IMR-90 (cell line): ENCODE measurements at places on chromosomes 6 and 20.

DNA sequence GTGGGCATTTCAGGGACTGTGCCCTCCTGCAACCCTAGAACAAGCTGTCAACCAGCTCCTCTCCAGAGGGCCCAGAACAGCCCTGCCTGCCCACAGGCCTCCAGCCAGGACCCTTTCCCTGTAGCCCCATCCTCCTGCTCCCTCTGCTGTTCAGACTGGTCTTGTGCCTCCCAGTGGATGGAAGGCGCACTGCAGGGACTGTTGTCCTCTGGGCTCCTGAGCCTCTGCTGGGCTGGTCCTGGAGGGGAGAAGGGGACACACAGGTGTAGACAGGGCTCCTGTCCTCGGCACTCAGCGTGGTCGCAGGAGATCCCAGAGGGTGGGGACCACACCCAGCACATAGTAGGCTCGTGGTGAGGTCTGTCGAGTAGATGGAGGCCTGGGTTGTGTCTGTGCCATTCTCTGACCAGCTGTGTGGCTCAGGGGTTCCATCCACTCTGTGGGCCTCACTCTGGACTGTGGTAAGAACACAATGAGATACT lies 11.5 kb downstream of the ITPR3 start:
- no peak for DNase-seq

DNA sequence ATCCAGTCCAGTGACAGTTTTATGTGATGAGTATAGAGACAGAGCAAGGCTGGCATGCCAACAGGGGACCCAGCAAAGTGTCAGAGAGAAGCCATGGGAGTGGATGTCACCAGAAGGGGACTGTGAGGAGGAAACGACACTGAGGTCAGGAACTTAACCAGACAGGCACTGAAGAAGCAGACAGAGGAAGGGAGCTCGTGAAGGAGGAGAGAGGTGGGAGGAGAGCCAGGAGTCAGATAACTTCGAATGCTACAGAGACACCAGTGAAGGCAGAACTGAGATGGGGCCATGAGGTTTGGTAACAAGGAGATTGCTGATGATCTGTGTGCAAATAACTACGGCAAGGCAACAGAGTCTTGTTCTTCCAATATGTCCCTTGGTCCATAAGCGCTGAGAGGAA lies 211.1 kb upstream of the FOXA2 start:
- DNase-seq, result no peak

DNA sequence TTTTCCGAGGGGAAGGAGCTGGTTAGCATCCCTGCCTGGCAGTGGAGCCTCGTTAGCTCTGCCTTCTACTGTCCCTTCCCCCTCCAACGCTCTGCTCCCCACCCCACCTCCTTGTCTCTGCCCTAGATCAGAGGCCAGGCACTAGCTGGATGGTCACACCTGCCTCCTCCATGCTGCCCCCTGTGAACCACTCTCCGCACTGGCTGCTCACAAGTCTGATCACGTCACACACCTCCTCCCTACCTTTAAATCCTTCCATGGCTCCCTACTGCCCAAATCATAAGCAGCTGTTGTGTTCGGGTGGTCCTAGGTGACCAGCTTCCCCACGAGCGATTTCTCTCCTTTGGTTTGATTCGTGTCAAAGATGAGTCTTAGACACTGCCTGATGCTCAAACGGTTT lies 71.3 kb downstream of the CHMP4B start:
- DNase-seq, result no peak

DNA sequence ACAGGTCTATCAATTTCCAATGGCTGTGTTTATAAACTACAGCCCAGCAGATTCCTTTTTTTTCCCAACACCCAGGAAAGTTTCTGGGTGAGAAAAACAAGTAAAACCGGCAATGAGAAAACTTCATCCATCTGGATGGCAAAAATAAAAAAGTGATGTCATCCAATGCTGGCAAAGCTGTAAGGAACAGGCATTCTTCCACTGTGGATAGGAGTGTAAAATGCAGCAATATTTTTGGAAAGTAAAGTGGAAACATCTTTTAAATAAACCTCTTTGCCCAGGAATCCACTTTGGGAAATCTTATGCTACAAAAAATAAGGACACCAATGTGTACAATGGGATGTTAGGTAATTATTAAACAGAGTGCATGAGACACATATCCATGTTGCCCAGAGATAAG lies 102.1 kb upstream of the NT5E start:
- DNase-seq, result no peak

DNA sequence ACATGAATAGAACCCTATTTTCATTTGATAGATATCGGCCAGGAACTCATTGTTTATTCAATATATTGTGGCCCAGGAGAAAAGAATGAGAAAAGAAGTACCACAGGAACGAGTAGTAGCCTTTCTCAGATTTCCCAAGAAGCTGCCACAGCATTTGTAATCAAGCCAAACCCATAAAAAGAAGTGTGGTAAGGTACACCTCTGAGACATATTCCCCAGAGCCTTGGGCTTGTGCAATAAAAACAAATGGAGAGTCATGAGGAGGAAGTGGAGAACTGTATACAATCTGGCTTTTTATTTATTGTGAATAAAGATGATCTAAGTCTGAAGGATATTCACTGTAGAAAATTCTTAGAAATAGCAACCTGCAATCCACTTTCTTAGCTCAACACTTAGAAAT lies 36.7 kb downstream of the KIF6 start:
- DNase-seq, result peak; percentile 71

DNA sequence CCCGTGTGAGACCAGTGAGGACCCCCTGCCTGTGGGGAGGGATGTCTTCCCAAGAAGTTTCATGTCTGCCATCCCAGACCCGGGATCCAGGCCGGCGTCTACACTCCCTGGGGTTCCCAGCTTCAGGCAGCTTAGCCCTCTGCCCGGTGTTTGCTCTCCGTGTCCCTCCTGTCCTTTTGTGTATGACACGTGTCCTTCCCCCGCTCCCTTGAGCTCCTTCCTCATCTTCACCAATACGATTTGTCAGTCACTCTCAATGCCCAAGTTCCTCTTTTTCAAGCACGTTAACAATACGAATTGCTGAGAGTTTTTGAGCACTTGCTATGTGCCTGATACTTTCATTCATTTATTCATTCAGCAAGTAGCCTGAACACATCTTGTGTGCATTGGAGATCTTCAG lies 115.6 kb upstream of the PTPN1 start:
- no peak for DNase-seq

GRCh38 chr6:160960839-160961238 lies 30.7 kb upstream of the MAP3K4 start:
- DNase-seq, result no peak

- DNase-seq, result no peak
Measured at GRCh38 chr20:13158369-13158768, 62.7 kb upstream of the ISM1 start.

DNA sequence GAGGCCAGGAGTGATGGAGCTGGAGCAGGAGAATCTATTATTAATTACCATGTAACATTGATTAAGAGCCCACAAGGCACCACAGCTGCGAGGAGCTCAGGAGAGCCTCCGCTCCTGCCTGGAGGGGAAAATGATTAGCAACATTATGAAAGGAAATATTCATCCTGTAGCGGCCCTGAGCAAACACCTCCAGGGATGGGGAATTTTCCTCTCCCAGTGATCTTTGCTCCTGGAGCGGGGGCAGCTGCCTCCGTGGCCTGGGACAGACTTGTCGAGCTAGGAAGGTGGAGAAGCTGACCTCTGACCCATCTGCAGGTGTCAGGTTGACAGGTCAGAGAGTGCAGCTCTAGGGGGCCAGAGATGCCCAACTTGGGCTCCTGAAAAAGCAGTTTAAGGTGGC lies 40.1 kb upstream of the SIRPA start:
- no peak for DNase-seq
